ENCODE measurements at places on chromosomes 11 and 22.

DNA sequence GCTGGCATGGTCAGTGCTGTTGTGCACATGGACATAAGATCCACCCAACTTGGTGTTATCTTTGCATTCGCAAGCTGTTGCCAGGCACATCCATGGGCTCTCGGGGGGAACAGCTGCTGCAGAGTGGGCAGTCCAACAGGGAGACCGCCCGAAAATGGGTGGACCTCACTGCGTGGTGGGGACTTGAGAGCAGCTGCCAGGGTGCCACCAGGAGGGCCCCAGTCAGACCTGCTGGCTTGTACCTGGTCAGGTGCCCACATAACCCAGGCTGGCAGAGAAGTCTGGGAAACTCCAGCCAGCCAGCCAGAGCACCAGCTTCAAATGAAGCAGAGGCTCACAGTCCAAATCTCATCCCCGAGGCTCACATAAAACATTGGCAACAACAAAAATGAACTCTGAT is 120.2 kb downstream of the BCR start:
- ATAC-seq = no peak

DNA sequence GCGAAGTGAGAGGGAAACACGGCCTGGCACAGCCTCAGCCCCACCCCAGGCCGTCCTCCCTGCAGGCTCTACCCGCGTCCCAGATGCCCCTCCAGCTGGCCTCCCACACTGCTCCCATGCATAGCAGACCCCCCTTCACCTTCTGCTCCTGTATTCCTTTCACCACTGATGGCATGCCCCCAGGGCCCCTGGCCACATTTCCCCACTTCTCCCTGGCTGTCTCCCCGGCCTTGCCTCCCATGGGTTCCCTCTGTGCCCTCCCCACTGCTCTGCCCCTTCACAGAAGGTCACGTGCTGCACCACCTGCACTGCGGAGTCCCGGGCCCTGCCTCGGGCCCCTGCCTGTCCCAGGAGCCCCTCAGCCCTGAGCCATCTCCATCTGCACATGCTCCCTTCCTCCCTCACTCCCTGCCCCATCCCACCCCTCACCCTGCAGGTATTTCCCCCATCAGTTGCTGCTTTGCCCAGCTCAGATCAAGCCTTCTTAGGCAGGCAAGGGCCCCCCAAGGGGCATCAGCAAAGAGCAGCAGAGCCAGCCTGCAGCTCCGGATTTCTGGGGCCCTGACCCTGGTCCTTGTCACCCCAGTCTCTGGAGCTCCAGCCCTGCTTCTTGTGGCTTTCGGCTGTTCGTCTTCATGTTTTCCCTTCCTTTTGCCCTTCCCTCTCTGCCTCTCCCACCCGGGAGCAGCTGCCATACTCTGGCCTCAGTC is 46.4 kb downstream of the GAB4 start:
- no peak for ATAC-seq

DNA sequence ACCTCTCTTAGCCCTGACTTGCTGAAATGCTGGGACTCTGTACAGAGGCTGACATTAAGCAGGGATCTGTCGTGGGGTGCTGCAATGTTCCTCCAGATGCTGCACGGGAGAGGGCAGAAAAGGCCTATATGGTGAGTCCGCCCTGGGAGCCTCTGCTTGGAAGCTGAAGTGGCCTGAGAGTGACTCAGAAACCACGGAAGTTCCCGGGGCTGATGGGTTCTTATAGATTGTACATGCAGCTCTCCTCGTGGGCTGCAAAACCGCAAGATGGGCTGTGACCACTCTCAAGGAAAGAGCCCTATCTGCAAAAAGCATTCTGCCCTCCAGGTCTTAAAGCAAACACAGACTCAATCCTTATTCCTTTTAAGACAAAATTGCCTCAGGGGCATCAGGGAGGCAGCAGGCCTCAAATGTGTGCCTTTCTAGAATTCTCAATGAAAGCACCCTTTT is 5.8 kb upstream of the SLC43A3 start:
- peak; percentile 36 for ATAC-seq

DNA sequence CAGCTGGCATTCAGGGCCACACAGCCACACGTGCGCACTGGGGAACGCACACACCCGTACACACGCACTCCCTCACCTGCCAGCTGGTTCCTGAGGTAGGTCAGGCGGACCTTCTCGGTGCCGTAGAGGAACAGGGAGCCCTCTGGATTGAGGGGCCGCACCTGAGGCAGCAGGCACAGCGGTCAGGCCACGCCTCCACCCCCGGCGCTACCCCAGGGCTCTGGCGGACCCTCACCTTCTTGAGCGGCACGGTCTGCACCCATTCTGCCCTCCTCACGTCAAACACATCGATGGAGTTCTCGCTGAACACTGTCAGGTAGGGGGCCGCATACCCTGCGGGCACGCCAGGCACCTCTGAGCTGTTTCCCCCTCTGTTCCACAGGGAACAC is 17.0 kb downstream of the CDC42BPG start:
- no peak for ATAC-seq

DNA sequence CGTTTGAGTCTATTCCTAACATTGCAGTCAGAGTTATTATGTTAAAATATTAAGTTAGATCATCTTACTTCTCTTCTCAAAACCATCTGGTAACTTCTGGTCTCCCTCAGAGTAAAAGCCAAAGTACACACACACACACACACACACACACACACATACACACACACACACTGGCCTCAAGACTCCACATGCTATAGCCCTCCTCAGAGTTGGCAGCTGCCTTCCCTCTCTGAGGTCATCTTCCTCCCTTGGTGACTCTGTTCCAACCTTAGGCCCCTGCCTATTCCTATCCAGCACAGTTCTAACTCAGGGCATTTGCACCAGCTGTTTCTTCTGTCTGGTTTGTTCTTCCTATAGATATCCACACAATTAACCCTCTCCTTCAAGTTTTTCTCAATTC is 272.0 kb upstream of the SESN3 start:
- no peak for ATAC-seq

DNA sequence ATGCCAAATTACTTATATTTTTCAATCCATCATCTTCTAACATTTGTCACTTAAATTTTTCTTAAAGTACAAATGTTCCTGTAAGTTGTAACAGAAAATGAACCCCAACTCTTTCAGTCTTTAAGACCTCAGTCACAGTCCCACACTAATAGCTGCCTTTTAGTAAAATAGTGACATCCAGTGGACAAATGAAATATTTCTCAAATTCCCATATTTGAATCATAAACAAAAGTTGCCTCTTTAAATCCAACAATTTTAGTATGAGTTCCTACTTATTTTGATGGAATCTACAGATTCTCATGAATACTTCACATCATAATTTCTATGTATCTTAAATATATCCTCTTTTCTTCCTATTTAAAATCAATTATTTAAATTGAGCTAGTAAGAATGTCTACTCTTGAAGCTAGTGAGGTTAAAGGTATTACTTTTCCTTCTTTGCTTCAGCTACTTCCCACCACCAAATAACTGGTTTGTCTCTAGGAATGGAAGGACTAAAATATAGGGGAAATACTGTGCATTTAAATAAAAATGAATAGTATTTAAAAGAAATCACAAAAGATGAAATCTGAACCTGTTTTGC is 9.2 kb downstream of the LIN7C start:
- peak; percentile 52 for ATAC-seq

GRCh38 chr11:14323118-14323676 is 35.8 kb downstream of the RRAS2 start:
- ATAC-seq = no peak

DNA sequence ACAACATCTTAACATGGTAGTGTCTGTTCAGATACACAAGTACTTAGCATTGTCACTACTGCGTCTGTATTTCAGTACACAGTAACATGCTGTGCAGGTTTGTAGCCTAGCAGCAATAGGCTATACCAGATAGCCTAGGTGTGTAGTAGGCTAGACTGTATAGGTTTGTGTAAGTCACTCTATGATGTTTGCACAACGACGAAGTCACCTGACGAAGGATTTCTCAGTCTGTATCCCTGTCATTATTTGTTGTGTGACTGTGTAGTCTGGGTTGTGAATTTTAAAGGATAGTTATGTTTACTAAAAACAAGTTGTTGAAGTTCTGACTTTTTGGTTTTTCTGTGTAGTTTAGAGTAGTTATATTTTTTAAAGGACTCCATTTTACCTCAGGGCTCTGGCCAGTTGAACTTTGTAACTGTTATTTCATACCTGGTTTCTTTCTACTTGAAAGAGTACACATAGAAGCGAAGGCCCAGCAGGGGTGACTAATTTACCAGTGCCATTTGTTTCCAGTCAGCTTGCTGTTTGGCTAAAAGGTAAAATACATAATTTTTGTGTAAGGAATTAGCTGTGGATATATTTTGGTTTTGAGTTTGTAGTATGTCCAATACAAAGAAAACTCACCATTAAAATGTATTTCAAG is 72.3 kb downstream of the PPP6R3 start:
- no peak for ATAC-seq

DNA sequence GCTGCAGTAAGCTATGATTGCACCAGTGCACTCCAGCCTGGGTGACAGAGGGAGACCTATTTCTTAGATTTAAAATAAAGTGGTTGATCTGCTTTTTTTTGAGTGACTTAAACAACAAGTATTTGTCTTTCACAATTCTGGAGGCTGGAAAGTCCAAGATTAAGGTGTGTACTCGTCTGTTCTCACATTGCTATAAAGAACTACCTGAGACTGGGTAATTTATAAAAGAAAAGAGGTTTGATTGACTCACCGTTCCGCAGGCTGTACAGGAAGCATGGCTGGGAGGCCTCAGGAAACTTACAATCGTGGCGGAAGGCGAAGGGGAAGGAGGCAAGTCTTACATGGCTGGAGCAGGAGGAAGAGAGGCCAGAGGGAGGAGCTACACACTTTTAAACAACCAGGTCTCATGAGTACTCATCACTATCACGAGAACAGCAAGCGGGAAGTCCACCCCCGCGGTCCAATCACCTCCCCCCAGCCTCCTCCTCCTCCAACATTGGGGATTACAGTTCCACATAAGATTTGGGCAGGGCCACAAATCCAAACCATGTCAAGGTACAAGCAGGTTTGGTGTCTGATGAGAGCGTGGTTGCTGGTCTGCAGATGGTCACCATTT is 19.7 kb upstream of the OSBPL5 start:
- ATAC-seq = no peak

DNA sequence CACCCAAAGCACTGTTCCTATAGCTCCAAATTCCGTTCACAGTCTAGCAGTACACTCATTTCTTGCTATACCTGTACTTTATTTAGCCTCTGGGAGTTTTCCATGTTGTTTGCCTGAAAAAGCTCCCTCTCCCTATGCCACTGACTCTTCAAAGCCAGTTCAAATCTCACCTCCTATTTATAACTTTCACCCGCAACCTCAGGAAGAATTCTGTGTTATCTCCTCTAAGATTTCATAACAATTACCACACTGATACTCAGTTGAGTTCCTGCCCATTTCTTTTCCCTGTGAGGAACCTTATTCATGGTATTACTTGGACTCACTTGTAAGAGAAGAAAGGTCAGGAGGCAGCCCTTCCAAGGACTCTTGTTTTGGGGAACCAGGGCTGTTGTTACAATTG is 25.2 kb downstream of the GDPD4 start:
- no peak for ATAC-seq

DNA sequence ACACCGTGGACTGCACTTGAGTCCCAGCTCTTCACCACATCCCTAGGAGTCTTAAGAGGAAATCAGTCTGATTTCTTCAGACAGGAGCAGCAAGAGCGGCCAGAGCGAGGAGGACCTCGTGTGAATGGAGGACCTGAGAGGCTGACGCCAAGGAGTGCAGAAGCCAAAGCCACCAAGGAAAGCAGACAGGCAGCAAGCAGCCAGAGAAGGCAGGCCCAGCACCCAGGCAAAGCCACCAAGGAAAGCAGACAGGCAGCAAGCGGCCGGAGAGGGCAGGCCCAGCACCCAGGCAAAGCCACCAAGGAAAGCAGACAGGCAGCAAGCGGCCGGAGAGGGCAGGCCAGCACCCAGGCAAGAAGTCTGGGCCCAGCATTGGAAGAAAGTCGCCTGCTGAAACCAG is 11.8 kb downstream of the CYB561A3 start:
- ATAC-seq = no peak

DNA sequence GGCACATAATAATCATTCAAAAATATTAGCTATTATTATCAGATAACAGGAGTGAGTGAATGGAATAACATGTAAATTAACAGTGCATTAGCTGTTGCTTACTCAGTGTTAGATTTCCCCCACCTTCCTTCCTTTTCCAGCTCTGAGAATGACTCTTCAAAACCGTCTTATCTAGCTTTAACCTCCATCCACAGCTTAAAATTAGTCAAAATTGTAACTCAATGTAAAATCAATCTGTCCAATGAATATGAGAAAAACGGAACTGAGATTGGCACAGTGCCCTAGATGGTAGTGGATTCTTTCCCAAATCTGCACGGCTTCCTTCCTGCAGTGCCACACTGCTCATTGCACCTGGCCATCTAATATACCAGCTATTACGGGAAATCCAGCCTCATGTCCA is 156.8 kb upstream of the BDNF start:
- no peak for ATAC-seq

- no peak for ATAC-seq
Measured at GRCh38 chr11:18071098-18071705, 25.1 kb upstream of the TPH1 start.

GRCh38 chr11:8803973-8804372 is 107.0 kb upstream of the AKIP1 start:
- ATAC-seq = no peak

- ATAC-seq = no peak
Measured at GRCh38 chr11:94271885-94272372, 32.5 kb upstream of the IZUMO1R start.

DNA sequence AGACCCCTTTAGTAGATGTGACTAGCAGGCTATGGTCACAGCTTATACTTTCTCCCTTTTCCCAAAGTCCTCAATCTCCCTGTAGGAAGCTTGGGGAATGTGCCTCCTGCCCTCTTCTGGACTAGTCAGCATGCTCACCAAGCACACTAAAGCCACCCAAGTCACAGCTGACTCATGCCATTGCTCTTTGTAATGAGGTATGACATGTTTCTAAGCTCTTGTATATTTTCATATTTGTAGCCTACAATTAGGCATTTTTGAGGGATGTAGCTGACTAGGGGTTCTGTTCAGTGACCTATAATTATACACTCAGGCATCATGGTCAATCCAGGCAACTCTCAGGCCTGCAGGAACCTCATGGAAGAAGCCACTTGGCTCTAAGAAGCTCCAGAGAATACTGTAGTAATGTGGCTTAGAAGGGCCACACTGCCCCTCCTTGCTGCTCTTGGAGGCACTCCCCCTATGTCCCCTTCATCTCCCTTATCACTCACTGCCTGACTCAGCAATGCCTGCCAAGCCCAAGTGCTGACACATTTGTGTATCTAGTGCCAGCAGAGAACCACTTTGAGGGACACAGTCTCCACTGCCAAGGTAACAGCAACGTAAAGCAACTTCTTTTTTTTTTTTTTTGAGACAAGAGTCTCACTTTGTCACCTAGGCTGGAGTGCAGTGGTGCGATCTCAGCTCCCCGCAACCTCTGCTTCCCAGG is 86.2 kb downstream of the RPL27A start:
- ATAC-seq = peak; percentile 44

DNA sequence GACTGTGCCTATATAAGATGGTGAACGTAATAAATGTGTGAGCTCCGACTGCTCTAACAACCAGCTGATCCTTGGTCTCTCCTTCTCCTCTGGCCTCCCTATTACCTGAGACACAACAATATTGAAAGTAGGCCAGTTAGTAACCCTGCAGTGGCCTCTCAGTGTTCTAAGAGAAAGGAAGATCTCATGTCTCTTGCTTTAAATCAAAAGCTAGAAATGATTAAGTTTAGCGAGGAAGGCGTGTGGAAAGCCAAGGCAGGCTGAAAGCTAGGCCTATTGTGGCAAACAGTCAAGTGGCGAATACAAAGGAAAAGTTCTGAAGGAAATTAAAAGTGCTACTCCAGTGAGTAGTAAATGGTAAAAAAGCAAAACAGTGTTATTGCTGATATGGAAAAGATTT is 39.5 kb downstream of the HIPK3 start:
- ATAC-seq = no peak

- ATAC-seq = no peak
Measured at GRCh38 chr11:133191931-133192330, 340.4 kb downstream of the OPCML start.

Data from motor neuron (in vitro differentiated cells).